ENCODE measurements at places on chromosomes 7 and 10.

DNA sequence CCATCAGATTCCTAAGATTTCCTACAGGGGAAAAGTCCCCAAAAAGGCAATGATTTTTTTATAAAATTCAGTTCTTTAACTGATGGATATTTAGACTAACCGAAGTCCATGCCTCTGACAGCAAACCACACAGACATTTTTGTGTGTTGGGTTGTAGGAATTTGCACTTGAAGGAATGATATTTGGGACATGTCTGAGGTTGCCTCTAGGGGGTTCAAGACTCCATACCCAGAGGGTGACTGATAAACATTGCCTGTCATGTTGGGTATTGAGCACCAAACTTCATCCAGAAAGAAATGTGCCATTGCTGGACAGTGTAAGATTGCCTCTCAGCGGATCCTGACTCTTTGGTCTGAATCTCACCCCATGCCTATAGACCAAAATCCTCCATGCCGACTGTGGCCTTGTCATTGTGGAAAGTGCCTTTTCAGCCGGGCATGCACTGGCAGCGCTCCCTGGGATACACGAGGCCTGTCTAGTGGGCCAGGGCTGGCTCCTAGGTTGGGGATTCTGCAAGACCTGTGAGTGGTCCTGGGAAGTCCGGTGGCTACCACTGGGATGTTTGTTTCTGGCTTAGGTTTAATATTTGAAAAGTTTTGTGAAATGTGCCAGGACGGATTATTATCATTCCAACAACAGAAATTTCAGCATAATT lies 252.9 kb downstream of the WDR37 start:
- DNase-seq, result no peak

- DNase-seq, result no peak
Measured at GRCh38 chr10:7891634-7892033, 73.3 kb downstream of the TAF3 start.

DNA sequence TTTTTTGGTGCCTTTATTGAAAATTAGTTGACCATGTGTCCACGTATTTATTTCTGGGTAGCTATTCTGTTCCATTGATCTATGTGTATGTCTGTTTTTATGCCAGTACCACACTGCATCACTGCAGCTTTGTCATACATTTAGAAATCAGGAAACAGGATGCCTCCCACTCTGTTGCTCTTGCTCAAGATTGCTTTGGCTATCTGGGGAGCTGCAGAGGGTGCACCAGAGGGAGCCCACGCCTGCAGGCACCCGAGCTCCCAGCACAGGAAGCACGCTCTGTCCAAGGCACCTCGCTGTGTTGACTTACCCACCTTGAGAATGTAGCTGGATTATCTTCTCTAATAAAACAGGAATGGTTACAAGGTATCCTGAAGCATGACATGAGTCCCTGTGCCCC lies 301.7 kb downstream of the TCERG1L start:
- DNase-seq, result no peak

GRCh38 chr10:86188796-86189558 lies 177.6 kb downstream of the GRID1 start:
- no peak for DNase-seq
